ENCODE measurements at places on chromosomes 1 and 21.
A peak's percentile ranks its signal among the peaks of the same experiment; 100 is the strongest.

DNA sequence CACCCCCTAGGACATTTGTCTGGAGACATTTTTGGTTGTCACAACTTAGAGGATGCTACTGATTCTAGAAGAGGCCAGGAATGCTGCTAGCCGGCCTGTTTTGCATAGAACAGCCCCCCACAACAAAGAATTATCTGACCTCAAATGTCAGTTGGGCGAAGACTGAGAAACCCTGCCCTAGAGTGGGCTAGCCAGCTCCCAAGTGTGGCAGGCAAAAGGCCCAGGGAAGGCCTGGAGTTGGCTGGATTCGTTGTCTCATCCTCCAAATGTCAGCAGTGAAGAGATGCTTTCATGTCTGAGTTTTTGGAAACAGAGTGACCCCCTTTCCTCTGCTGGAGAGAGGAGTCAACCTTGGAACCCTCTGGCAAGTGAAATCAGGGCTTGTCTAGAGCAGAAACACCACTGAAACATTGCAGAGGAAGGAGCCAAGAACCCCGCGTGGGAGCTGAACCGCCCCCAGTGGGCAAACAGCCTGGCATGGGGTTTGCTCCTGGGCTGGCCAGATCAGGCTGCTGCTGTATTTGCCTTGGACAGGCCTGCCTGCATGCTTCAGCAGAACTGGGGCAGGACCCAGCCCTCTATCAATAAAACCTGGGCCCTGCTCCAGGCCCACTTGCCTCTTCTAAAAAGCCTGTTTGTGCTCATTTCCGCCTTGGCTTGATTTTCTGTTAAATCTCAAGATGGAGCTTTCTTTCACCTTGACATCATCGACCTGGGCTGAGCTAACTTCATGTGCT, 32.9 kb downstream of the RASSF5 start:
- no peak for DNase-seq

DNA sequence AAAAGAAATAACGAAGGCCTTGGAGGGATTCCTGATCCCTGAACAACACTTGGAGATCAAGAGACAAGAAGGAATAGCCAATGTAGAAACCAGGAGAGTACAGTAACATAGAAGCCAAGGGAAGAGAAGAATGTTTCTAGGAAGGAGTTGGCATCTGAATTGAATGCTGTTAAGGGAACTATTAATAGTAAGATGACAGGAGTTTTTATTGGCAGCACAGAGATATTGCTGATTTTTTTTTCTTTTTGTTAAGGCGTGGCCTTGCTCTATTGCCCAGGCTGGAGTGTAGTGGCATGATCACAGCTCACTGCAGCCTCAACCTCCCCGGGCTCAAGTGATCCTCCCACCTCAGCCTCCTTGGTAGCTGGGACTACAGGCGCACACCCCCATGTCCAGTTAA, 9.6 kb upstream of the SFT2D2 start:
- DNase-seq = no peak

- no peak for DNase-seq
Measured at GRCh38 chr21:18023711-18024110, 204.6 kb upstream of the C21orf91 start.

GRCh38 chr1:33257772-33258712, 1.8 kb downstream of the ZNF362 start:
- no peak for DNase-seq

- DNase-seq = no peak
Measured at GRCh38 chr1:70066711-70067110, 138.7 kb downstream of the LRRC40 start.

GRCh38 chr1:216641669-216642460, 81.4 kb downstream of the ESRRG start:
- no peak for DNase-seq

- peak; percentile 85 for DNase-seq
Measured at GRCh38 chr1:218658899-218659298, 313.8 kb downstream of the TGFB2 start.

- DNase-seq = peak; percentile 57
Measured at GRCh38 chr1:19643602-19644394, at the start of gene NBL1. TSS of gene NBL1 (plus strand) at chr1:19644311. CDS start at chr1:19655031, 10,720 bp downstream.

- DNase-seq = peak; percentile 71
Measured at GRCh38 chr1:150281221-150281757, 1.1 kb upstream of the CIART start.

- peak; percentile 79 for DNase-seq
Measured at GRCh38 chr1:26786437-26787380, 1.0 kb upstream of the PIGV start.

DNA sequence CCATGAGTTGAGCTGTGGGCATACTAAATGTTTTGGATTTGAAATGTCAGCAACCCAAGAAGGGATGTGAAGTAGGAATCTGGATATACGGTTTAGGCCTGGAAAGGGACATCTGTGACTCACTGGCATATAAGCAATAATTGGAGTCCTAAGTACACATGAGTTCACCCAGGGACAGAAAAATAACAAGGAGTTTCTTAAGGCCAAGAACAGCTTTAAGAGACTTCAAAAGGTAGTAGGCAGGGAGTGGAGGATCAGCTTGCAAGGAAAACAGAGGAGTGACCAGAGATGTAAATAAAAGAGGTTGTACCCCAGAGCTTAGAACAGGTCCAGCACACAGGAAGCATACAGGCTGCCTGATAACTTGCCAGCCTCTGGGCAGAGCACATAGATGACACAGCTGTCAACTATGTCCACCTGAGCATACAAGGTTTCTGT, 28.1 kb downstream of the TMEM50B start:
- no peak for DNase-seq

GRCh38 chr1:53656747-53657530, 82.0 kb downstream of the GLIS1 start:
- DNase-seq = no peak

DNA sequence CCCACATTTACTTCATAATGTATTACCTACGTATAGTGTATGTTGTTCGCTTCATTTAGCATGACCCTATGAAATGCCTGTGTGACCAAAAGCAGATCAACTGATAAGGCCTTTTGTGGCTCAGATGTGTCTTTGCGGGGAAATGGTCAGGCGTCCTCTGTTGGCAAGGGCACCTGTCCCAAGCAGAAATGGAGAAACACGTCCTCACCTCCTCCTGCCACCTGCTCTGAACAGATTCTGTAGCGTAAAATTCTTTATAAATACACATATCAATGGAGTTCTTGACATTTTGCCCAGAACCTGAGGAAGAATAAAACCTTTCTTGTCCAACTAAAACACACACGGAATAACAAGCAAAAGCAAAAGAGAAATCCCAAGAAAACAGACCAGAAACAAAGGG, 417.9 kb downstream of the KIF26B start:
- no peak for DNase-seq

- DNase-seq = no peak
Measured at GRCh38 chr21:35333831-35334618, 284.9 kb upstream of the RUNX1 start.

DNA sequence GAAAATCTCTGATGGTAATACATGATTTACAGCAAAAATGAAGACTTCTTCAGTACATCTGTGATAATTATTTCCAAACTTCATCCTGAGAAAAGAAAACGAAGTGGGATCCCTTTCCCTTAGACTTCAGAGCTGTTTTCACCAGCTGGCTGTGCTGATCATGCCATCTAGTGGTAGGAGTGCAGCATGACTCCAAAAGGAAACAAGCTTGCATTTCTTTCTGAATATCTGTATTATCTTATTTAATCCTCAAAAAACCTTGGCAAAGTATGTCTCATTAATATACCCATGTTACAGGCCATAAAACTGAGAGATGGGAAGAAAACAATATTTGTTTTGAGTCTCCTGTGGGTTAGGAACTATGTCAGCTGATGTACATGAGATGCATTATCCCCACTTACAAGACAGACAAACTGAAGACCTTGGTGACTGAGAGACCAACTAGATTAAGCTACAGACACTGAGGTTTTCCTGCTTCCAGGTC, 9.8 kb upstream of the GJA8 start:
- peak; percentile 51 for DNase-seq

Data from fibroblast of skin of right quadriceps (primary cell).